ENCODE measurements at places on chromosomes 12 and 14. TPM values are rescaled to one million over a fixed set of nuclear protein-coding genes. Genes with fewer than 3 reads are reported as not detected.

- peak; percentile 47 for DNase-seq
Observed at GRCh38 chr12:90060031-90060430, 351.4 kb upstream of the ATP2B1 start.

- DNase-seq: no peak
Observed at GRCh38 chr12:22477166-22477893, 67.0 kb downstream of the C2CD5 start.

GRCh38 chr12:78392918-78393317 lies 471.7 kb upstream of the SYT1 start:
- DNase-seq: no peak

DNA sequence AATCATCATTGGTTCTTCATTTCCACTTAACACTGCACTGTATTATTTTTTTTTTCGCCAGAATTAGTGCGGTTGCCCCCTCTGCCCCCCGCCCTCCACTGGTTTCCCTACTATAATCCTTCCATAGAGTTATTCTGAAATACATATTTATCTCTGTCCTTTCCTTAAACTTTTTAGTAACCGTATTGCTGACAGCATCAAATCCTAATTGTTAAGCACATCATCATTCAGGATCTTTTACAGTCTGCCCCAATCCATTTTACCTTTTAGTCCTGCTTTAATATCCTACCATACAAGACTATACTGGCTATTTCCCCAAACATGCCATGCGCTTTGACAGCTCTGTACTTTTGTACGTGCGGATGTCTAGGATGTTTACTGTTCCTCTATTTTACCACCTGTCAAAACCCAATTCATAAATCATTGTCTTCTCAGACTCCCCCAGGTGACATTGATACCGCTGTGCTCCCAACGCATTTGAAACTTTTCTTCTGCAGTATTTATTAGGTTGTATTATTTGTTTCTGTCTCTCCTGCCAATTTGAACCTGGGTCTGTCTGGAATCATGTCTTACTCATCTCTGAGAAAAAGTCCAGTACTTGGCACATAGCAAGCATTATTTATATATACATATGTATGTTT lies 1.0 kb downstream of the FGFR1OP2 start:
- DNase-seq: no peak

- DNase-seq: no peak
Observed at GRCh38 chr14:30651937-30652336, 29.8 kb downstream of the SCFD1 start.

DNA sequence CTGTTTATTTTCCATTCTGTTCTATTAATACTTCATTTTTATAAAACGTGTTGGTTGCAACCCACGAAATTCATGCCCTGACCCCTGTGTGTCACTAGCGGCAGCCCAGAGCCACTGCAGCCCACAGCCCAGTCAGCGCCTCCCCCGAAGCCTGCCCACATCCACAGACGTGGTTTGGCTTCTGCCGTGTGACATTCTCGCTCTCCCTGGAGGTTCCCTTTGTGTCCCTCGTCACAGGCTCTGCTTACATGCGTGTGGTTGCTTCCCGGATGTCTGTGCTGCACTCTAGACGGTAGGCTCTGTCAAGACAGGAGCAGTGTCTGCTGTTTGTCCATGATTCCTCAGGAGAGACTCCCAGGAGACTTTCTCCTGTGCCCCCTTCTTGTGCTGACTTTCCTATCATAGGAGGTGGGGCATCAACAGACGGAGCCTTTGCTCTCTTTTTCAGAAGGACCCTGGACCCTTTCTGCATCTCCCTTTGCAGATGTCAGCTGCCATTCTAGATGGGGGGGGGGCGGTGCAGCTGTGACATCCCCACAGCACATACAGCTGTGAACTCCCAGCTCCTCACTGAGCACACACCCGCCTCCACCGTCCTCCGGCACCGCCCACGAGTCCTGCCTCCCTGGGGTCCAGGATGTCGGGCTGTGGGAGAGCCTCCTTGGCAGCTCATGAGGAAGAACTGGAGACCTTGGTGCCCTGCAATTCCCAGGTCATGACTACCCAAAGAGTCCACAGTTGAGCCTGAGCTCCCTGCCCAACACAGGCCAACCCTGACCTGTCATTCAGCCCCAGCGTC lies 36.8 kb upstream of the PIWIL1 start:
- no peak for DNase-seq

DNA sequence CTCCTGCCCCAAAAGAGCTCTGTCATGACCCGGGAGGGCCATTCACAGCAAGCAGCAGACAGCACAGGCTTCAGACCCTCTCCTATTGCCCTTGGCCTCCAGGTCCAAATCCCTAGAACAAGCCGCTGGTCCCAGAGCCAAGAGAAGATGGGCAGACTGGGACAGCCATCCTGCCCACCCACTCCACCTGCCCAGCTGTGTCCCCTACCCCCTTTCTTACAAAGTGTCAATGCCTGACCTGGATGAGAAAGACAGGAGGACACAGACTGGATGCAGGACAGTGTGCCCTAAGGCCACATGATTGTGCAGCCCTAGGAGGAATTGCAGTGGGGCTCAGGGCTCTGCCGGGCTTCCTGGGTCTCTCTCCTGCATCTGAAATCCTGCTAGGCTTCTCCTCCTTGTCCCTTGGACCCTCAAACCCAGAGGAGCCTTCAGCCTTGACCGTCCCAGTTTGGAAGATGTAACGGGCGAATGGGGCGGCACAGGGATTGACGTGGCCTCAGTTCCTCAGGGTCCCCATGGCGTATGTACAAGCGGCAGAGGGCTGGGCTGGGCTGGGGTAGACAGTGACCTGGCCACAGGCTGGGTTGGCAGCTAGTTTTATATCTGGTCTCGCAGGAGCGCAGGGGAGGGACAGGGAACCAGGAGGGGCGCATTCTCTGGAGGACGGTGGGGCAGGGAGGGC lies 27.1 kb upstream of the BCDIN3D start:
- peak; percentile 37 for DNase-seq

DNA sequence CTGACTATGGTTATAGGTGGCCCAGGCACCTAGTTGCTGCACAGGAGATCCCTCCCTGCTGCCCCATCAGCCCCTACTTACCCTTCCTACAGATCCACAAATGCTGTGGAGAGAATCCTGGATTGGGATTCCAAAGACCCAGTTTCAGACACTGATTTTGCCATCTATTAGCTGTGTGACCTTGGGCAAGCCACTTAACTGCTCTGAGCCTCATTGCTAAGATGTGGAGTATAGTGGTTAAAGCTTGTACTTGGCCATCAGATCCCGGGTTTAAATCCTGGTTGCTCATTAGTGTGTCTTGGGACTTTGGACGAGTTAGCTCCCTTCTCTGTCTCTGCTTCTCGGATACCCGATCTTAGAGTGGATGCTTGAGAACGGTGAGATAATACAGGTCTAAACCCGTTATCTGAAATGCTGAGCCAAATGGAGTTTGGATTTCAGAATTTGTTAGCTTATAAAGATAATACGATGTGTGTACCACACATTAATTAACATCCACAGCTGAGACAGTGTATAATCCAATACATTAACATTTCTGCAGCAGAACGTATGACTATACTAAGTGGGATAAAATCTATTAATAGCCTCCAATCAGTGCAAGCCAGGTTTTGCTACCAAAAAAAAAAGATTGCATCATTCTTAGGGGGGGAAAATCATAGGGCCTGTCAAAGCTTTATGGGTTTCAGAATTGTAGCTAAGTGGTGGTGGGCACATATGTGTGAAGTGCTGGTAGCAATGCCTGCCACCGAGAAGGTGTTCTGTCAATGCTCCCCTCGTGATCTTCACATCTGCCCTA lies 16.0 kb downstream of the PROX2 start:
- DNase-seq: no peak

DNA sequence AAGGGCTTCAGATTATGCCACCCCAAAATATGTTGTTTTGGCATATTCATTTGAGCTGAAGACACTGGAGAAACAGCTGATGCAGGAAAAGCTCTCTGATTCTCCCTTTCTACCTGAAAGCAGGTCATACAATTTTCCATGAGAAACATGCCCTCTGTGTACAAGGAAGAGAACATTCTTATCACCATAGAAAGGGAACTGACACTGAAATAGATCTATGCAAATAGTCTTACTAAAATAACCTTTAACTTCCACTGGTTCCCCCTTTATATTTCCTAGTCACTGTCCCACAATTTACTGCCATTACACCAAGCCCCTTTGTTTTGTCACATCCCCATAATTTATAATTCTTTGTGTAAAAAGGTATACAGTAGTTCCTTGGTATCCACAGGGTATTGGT lies 9.6 kb upstream of the PHC1 start:
- no peak for DNase-seq

GRCh38 chr12:94430304-94430703 lies 29.4 kb downstream of the CEP83 start:
- DNase-seq: no peak

- no peak for DNase-seq
Observed at GRCh38 chr14:55799508-55800095, 219.6 kb downstream of the KTN1 start.

DNA sequence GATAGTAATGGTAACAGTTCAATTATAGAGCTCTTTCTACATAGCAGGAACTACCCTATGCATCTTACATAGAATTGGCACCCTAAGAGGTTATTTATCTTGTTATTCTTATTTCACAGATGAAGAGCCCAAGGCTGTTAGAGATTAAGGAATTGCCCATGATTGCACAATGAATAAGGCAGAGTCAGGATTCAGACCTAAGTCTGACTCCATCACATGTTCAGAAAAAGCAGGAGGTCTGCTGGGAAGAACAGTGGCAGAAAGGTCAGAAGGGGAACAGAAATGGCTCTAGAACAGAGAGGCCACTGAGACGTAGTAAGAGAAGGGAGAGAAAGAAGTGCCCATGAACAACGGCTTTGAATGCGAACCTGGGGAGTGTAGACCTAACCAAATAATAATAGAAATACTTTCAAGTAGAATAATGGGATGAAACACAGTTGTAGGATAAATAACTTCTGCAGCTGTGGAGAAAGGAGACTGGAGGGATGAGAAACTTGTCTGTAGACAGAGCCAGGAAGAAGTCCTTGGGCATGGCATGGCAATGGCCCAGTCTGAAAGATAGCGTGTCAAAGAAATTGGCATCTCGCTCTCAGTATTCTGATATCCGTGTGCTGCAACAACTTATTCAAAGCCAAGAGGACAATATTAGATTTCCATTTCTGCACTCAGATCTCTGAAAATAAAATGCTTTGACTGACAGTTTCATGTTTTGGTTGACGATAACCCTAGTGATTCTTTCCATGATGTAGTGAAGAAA lies 17.6 kb downstream of the MYBPC1 start:
- DNase-seq: no peak

GRCh38 chr14:96173636-96174475 lies 30.8 kb upstream of the BDKRB2 start:
- no peak for DNase-seq

DNA sequence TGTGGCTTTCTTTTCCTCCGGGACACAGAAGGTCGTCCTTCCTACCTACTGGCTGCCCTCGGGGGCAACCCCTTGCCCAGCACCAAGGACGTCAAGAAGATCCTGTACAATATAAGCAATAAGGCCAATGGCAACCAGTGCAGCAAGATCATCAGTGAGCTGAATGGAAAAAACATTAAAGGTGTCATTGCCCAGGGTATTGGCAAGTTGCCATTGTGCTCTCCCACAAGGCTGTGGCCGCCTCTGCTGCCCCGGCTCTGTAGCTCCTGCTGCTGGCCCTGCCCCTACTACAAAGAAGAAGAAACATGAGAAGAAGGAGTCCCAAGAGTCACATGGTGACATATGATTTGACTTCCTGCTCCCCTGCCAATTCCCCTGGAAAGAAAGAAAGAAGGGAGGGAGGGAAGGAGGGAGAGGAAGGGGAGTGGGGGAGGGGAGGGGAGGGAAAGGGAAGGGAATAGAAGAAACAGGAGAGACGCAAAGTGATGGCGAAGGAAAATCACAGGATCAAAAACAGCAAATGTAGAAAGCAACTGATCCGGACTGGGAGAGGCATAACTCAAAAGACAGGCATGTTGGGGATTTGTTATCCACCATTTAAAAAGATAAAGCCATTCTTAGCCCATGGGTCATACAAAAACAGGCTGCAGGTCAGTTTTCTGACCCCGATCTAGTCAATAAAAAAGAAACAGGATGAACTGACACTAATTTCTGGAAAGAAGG lies 61.3 kb upstream of the RESF1 start:
- DNase-seq: peak; percentile 67

GRCh38 chr14:61444215-61444768 lies 122.9 kb downstream of the PRKCH start:
- no peak for DNase-seq

- peak; percentile 49 for DNase-seq
Observed at GRCh38 chr12:110582276-110583136, 612 bp downstream of the PPTC7 start.

GRCh38 chr14:22955702-22956569 lies 954 bp downstream of the HAUS4 start:
- DNase-seq: no peak

DNA sequence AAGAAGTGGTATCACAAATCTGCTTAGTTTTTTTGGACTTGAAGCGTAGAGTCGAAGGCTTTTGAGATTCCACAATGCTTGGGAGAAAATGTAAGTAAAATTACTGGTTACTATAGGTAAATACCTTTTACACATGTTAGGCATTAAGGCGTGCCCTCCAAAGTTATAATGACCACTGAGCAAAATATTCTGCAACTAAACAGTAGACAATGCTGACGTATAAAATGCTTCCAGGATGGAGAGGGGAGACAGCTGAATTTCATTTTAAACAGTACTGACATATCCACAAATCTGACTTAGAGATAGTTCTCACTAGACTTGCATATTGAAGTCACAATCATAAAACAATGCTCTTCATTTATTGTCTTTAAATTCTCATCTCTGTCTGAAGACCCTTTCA lies 144.5 kb upstream of the DCN start:
- no peak for DNase-seq

DNA sequence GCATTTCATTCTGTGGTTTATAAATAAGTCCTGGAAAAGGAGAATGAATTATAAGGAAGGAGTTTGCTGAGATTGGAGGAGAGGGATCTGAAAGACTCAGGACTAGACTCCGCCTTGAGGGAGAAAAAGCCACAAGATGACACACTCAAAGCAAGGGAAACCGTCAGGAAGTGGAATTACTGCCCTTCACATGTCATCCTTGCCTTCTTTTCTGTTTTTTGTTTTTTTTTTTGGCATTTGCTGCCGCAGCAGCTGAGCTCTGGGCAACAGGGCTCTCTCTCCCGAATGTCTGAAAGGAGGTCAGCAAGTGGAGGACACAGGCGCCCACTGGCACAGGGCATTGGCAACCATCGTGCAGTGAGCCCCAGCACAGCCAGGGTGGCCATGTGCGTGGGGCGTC lies 344.9 kb downstream of the DPF3 start:
- DNase-seq: no peak

GRCh38 chr12:100913872-100914592 lies 119.5 kb downstream of the ANO4 start:
- no peak for DNase-seq

Gene CD4
- not detected for total RNA-seq

Gene STON2
- total RNA-seq: 26.2 TPM

Gene GPR68
- total RNA-seq: not detected

Gene SERPINA9
- not detected for total RNA-seq

Gene MYH6
- total RNA-seq: not detected

Gene TAS2R8
- not detected for total RNA-seq

Gene KRT74
- not detected for total RNA-seq

Gene CAPZA3
- not detected for total RNA-seq

Gene CCDC177
- 0.06 TPM for total RNA-seq

Gene FAR2
- 12.6 TPM for total RNA-seq

Gene KLRB1
- not detected for total RNA-seq

Data from SJCRH30 (cell line).